ENCODE measurements at places on chromosomes 3 and 15.
A peak's percentile ranks its signal among the peaks of the same experiment; 100 is the strongest.

DNA sequence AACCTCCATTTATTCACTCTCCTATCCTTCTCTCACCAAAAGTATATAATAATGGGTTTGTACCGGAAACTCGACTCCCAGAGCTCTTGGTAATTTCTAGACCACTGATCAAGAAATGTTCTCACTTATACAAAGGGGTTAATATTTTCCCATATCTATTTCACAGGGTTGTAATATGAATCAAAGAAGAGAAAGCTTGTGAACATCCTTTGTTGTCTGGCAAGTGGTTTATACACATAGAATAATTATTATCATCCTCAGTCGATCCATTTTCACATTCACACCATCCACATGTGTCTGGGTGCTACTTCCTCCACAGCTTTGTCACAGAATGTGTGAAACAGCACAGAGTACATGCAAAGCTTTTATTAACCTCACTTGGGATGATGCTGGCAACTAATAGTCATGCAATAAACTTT lies 29.9 kb upstream of the STT3B start:
- no peak for DNase-seq

DNA sequence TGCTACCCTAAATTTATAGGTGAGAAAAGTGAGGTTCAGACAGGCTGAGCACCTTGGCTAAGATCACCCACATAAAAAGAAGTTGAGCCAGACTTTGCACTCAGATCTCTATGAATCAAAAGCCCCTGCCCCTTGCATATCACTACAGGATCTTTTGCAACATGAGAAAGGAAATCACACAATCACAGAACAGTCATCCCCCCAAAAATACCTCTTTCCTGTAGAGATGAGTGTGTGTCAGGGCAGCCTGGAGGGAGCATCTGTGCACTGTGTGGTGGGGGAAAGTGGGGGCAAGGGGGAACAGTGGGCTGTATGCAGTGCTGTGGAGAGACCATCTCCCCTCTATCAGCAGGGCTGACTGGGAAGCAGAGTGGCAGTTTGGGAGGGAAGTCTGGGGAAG lies 46.6 kb downstream of the EPHB3 start:
- DNase-seq = no peak

- no peak for DNase-seq
Measured at GRCh38 chr3:156323466-156323865, 203.1 kb downstream of the KCNAB1 start.

GRCh38 chr3:102664126-102664525 lies 229.3 kb downstream of the ZPLD1 start:
- no peak for DNase-seq

GRCh38 chr15:99925661-99926461 lies 192.6 kb upstream of the LYSMD4 start:
- peak; percentile 50 for DNase-seq

DNA sequence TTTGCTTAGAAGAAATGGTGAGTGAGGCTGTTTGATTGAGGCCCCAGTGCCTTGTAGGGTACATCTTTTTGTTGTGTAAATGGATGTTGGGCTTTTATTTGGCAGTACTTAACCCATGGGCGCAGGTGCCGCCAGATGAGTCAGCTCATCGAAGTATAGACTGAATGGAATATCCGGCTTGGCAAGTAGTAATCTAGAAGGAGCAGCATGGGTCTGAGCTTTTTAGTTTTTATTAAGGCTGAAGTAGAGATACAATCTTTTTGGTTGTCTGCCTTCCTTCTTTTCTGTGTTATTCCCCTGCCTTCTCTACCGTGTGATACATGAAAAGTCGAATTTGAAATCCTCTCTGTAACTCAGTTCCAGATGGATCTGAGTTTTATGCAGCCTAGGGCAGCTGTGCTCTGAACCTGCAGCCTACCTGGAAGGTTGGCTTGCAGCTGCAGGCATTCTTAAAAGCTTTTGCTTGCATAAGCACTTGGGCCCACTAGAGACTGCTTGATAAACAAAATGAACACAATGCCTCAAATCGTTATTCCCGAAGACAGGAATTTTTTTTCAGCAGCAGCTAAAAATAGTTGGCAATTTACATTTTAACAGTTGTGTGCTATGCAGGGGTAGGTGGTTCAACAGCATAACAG lies 177.5 kb upstream of the CGNL1 start:
- DNase-seq = no peak

GRCh38 chr3:43870120-43870519 lies 179.4 kb downstream of the ABHD5 start:
- no peak for DNase-seq

DNA sequence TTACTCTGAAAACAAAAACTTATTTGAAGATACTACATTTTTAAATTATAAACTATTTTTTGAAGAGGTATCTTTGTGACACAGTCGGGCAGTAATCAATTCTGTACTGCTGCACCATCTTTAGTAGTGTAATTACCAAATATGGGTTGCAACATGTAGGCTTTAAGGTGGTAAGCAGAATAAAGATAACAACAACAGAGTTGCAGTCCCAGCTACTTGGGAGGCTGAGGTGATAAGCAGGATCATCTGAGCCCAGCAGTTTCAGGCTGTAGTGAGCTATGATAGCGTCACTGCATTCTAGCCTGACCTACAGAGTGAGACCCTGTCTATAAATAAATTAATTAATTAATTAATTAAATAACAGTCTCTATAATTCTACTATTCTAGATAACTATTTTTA lies 6.0 kb downstream of the PLOD2 start:
- no peak for DNase-seq

- no peak for DNase-seq
Measured at GRCh38 chr15:101288905-101289513, 6.0 kb downstream of the SNRPA1 start.

- no peak for DNase-seq
Measured at GRCh38 chr15:75360391-75360790, 8.0 kb downstream of the MAN2C1 start.

DNA sequence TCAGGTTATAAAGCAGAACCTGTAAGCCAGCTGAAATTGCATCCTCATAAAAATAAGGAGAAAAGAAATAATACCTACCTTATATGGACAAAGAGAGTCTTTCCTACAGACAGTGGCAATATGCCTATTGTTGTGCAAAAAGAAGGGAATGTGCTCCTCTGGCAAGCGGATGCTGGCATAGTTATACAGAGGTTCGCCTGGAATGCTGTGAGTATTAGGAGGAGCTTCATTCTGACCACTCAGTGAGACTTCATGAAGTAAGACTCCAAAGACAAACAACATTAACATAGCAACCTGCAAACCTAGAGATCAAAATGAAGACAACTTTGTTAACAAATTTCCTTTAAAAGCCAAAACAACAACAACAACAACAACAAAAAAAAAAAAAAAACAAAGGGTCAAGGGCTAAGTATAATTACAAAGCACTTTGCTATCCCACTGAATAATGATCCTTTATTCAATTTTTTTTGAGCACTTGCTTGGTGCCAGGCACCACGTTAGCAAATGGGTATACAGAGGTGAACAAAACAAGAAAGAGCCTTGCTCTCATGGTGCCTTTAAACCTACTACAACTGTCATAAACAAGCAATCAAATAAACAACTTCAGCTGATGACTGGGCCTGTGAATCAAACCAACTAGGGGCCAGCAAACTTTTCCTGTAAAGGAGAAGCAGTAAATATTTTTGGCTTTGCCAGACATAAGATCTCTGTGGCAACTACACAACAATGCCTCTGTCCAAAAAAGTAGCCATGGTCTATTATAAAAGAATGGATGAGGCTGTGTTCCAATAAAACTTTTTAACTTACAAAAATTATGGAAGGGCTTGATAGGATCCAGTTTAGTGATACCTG lies 3.7 kb downstream of the EOGT start:
- DNase-seq = no peak

DNA sequence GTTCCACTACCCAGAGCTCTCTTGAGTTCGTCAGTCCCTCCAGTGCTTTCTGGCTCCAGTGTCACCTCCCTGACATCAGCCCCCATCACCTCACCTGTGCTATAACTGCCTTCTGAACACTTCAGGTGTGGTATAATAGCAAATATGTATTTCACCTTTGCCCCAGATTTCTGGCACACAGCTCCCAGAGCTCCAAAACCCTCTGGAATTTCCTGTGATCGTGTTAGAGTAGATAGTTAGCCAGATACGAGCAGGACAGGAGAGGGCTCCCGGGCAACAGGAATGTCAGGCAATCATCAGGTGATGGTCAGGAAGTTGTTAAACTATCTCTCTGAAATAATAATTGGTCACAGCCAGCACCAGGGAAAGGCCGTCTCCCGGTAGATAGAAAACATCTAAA lies 22.6 kb upstream of the LIMD1 start:
- no peak for DNase-seq

- DNase-seq = no peak
Measured at GRCh38 chr3:5613599-5613998, 426.1 kb downstream of the EDEM1 start.

DNA sequence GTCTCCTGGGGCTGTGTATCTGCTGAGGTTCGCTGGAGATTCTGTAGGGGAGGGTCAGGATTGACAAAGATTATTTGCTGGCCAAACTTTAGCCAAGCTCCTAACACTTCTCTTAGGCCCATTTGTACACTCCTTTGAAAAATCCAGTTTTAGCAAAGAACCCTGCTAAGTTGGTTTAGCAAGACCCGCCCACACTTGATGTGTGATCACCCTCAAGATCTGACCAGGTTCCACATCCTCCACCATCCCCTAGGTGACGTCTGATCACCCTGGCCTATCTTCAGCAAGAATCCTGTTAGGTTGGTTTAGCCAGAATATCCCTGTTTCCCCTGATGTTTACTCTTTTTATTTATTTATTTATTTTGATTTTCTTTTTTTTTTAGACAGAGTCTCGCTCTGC lies 14.8 kb upstream of the SLC35G2 start:
- DNase-seq = no peak

- DNase-seq = no peak
Measured at GRCh38 chr3:133038731-133039375, 662 bp downstream of the TMEM108 start.

DNA sequence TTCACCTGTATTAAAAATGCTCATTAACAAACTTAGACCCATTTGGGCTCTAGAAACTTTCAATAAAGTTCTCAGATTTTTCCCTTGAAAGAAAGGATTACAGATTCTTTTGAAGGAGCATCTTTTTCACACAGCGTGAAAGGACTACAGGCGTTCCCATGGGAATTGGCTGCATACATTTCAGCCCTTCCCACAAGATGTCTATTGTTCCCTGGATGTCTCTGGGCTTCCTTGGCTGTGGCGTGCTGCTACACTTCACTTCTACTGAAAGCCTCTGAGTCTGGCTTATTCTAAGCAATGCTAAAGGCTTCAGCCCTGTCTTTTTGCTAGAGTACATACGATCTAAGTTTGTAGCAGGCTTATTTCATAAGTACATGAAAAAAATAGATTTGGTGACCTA lies 1.4 kb downstream of the VEPH1 start:
- DNase-seq = no peak

GRCh38 chr15:98904544-98904943 lies 103.0 kb downstream of the PGPEP1L start:
- no peak for DNase-seq

- DNase-seq = no peak
Measured at GRCh38 chr15:44695294-44695693, 15.8 kb downstream of the PATL2 start.

DNA sequence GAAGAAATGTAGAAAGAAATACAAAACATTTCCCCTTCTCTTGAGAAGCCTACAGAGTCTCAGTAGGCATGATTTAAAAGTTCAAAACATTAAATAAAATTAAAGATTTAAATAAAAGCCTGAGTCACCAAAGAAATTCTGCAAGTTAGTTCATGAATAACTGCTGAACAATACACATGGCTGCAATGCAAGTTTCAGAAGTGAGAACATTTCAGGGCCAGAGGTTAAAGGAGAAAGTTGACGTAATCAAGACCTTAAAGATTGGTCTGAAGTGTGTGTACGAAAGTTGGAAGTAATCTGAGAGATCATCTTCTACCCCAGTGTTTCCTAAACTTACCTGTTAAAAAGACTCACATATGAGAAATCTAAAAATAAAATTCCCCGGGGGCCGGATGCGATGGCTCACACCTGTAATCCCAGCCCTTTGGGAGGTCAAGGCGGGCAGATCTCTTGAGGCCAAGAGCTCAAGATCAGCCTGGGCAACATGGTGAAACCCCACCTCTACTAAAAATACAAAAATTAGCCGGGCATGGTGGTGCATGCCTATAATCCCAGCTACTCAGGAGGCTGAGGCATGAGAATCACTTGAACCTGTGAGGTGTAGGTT lies 108.7 kb upstream of the PHLDB2 start:
- DNase-seq = no peak

DNA sequence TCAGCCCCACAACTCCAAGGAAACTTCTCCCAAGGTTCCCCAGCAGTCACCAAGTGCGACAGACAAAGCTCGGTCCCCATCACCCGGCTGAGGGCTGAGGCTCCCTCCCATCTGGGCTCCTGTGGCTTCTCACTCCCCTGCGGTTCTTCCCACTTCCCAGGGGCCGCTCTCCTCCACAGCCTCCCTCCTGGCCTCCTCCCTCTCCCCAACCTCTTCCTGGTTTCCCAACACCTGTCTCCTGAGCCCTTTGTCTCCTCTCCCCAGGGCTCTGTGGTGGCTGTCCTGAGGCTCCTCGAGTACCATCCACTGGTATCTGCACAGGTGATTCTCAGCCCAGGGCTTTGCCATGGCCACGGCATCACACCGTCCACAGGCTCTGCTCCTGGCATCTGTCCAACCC lies 113.2 kb upstream of the NSMCE3 start:
- DNase-seq = no peak

GRCh38 chr15:99923711-99924110 lies 190.5 kb upstream of the LYSMD4 start:
- DNase-seq = no peak

DNA sequence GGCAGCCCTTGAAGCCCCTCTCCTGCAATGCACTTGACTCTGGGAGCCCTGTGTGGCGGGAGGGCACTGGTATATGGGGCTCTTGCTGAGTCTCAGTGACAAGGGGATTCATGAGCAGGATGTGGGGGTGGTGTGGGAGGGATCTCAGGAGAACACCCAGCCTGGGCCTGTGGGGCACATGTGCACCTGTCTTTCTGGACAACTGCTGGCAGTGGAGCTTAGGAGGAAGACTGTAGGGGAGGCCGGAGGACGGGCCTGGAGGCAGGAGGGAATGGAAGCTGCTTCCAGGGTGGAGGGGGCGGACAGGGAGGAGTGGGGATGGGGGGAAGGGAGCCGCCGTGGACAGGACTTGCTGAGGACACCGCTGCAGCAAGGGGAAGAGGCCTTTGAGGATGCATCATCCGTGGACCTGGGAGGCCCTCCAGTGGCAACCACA lies 10.8 kb upstream of the SNRPA1 start:
- DNase-seq = no peak

- no peak for DNase-seq
Measured at GRCh38 chr3:14646589-14647413, 4.8 kb upstream of the CCDC174 start.

- DNase-seq = no peak
Measured at GRCh38 chr3:156353563-156353962, 201.4 kb downstream of the SSR3 start.
